ENCODE measurements at places on chromosomes 3 and 15.
A peak's percentile ranks its signal among the peaks of the same experiment; 100 is the strongest.

DNA sequence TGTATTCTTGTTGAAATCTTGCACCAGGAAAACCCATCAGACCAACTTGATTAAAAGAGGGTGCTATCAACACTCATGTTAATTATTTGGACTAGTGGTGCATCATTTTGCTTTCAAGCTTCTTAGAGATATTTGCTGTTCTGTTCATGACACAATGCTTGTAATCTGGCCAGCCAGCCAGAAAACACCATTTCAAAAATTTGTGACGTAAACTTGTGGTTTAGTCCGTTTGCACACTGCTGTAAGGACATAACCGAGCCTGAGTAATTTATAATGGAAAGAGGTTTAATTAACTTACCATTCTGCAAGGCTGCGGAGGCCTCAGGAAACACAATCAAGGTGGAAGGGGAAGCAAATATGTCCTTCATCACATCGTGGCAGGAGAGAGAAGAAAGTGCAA lies 374.3 kb upstream of the TGFBR2 start:
- DNase-seq, result no peak

DNA sequence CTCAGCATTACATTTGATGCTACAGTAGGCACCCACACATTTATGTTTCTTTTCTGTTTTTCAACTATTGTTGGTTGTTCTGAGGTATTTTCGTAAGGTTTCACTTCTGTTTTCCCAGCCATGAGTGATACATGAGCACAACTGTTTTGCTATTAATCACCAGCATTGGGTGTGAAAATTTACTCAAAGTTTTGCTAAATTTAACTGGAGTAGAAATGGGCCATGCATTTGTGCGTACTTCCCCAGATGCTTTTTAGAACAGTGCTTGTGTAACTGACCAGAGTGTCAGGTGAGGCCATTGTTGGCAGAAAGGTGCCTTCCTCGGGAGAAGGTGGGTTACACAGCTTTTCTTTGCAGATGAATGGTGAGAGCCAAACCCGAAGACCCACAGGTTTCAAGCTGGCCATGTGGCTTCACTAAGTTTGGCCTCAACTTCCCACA lies 70.4 kb downstream of the ST6GAL1 start:
- DNase-seq, result no peak

DNA sequence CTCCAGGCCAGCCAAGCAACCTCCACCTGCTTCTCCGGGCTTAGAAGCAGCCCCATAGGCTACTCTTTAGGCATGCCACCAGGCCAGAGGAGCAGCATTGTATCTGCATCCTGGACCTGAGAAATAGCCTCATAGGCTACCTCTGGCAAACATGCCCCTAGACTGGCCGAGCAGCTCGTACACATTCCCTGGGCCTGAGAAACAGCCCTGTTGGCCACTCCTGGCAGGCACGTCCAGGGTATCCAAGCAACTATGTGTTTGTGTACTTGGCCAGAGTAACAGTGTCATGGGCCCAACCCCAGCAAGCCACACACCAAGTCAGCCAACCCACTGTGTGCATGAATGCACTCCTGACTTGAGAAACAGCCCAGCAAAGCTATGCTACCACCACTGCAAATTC lies 498.7 kb upstream of the CDIN1 start:
- DNase-seq, result no peak

DNA sequence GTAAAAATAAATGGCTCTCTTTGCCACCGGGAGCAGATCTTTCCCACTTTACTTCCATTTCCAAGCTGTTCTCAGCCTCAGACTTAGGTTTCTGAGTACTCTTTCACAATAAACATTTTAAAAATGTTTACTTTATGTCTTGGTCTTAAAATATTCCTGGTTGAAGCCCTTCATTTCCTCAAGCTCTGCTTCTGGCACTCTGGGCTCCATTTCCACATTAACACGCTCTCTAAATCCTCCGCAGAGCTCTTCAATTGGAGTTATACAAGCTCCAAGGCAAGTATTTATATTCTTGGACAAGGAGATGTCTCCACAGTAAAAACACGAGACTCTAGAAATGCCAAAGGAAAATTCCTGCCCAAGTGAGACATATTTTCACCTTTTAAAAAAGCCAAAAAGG lies 169.3 kb downstream of the GREM1 start:
- DNase-seq, result no peak

DNA sequence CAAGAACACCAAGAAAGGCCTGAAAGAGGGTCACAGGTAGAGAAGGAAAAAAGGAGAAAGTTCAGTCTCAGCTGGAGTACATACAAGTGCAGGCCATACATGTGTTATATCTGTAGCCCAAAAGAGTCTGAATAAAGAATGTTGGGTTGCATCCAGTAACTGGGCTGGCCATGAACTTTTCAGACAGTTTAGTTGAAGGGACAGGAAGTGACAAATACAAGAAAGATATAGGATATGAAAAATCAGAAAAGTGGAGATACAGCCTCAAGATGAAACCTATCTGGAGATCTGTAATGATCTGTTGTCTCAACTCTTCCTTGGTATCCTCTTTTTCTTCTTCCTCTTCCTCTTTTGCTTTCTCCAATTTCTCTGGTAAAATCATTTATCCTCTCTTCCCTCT lies 671.7 kb downstream of the MECOM start:
- no peak for DNase-seq

- DNase-seq, result no peak
These were observed 97.5 kb downstream of the TCF12 start for GRCh38 chr15:57015897-57016296.

DNA sequence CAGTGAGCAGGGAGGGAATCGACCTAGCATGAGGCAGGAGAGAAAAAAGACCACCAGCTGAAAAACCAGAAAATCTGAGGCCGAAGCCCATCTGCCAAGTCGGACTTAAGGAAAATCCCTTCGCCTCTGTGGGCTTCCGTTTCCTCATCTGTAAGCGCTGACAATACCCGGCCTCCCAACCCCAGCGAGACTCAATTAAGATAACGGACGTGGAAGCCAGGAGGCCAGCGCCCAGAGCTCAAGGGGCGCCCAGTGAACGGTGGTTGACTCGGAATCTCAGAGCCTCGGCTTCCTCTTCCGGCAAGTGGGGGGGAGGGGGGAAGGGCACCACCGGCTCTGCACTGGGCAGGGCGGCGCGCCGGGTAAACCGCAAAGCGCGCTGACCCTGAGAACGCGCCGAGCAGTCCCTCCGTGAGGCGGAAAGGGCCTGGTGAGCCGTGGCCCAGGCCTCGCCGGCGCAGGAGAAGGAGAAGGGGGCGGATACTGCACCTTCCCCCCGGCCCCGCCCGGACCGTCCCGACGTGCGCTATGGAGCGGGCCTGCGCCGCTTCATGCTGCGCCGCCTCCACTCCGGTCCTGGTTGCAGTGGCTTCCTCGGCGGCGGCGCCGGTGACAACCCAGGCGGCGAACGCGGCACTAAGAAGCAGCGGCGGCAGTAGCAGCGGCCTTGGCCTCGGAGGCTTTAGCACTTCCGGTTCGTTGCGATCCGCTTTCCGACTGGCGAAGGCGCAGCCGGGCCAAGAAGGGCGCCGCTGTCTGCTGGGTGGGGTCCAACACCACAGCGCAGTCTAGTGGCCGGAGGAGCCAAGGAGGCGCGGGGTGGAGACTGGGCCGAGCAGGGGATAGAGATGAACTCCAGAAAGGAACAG lies at the start of gene DPP8:
Gene DPP8, minus strand, starts transcription at position 693 of the 869 bp plus-strand sequence. CDS start 5,136 bp downstream, outside the sequence.
- DNase-seq, result peak; percentile 98

DNA sequence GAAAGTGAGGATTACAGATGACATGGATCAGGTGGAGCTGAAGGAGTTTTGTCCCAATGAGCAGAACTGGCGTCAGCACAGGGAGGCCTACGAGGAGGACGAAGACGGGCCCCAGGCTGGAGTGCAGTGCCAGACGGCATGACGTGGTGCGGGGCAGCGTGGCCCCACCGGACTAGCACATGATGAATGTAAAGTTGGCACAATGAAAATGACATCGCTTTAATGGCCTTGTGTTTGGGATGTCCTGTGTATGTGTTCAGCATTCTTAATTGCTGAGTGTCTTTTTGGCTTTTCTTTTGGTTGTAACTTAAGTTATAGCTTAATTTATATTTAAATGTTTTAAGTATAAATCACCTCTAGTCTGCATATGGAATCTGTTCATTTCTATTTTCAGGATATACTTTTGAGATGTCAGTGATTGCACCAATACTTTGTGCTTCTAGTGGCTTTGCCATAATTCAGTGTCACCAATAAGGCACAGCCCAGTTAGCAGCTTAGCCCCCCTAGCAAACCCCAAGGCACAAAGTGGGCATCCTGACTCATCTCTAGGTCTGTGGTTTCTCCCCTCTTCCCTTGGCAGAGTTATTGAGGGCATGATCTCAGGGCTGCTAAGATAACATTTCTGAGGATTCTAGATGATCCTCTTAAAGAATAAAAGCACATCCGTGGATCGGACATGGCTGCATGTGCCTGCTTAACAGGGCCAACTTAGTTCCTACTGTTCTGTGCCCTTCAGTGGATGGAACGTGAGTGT lies 16.1 kb downstream of the DNAJA4 start:
- DNase-seq, result no peak

GRCh38 chr15:46856839-46857502 lies 860.3 kb upstream of the SEMA6D start:
- no peak for DNase-seq

DNA sequence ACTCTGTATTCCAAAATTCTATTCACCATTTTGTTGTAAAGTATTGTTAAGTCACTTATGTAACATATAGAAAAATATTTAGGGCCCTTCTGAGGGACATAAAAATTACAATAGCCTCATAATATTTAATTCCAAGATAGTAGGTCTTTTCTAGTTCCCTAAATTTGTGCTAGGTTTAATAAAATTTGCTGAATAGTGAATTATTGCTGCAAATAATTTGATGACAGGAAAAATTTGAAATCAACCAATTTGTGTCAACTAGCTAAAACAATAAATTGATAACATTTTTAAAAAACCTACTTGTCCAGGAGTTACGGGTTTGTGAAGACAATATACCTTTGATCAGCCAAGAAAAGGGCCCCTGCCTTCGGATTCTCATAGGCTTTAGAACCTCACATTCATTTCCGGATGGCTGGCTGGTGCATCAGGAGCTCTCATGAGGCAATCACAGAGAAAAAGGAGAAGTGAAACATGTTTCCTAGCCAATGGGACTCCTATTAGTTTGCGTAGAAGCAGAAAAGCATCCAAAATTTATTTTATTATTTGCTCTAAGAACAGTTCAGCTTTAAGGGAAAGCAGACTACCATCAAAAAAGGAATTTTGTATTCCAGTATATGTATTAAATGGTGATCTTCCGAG lies 177.2 kb downstream of the LRRC3B start:
- DNase-seq, result no peak
